ENCODE measurements at places on chromosomes 4 and X.

DNA sequence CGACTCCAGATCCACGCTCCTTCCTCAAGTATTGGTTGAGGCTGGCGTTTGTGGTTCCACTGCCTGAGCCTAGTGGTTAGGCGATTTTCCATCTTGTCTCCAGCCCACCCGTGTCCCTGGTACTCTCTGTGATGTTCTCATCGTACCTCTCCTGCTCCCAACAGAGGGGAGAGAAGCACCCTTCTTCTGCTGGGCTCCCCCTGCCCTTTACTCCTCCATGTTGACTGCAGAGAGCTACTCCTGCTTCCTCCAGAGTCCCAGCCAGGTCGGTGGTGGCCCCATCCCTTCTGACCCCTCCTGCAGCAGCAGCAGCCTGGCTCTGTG, 164.0 kb upstream of the BCOR start:
- DNase-seq = no peak

- no peak for DNase-seq
These were observed 10.7 kb downstream of the KLHL8 start for GRCh38 chr4:87209696-87210095.

- peak; percentile 72 for DNase-seq
These were observed at the start of gene PPARGC1A for GRCh38 chr4:23889814-23890341. Gene PPARGC1A (minus strand): TSS chr4:23890047. CDS start chr4:23889957, 90 bp downstream.

GRCh38 chrX:12329476-12329875, 191.2 kb downstream of the FRMPD4 start:
- no peak for DNase-seq

GRCh38 chr4:78645853-78646757, 94.5 kb downstream of the ANXA3 start:
- DNase-seq = no peak

GRCh38 chrX:122565952-122566351, 618.1 kb upstream of the GRIA3 start:
- no peak for DNase-seq

DNA sequence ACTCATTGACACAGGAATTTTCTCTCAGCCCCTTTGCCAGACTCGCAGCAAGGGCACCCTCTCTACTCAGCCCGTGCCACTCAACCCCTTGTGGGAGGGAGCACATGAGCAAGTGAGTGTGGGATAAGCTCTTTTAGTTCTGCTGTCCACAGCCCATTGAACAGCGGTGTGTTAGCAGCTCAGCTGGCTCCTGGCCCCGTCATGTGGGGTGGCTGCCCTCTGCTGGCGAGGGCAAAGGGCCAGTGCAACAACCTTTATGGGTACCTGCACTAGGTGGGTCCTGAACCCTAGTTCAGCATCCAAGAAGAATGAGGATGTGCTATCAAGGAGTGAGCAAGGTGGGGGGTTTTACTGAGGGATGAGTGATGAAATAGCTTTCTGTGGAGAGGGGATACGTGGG, 85.0 kb upstream of the ZNF81 start:
- peak; percentile 78 for DNase-seq

All from endodermal cell (in vitro differentiated cells).